Progenitor cell of endocrine pancreas (in vitro differentiated cells): ENCODE measurements at places on chromosomes 12 and 14.

- no peak for DNase-seq
Measured at GRCh38 chr12:132665794-132666193, 21.3 kb downstream of the POLE start.

- no peak for DNase-seq
Measured at GRCh38 chr12:28870839-28871440, 278.1 kb upstream of the FAR2 start.

GRCh38 chr12:113092607-113093408 lies 36.3 kb downstream of the DTX1 start:
- peak; percentile 34 for DNase-seq

DNA sequence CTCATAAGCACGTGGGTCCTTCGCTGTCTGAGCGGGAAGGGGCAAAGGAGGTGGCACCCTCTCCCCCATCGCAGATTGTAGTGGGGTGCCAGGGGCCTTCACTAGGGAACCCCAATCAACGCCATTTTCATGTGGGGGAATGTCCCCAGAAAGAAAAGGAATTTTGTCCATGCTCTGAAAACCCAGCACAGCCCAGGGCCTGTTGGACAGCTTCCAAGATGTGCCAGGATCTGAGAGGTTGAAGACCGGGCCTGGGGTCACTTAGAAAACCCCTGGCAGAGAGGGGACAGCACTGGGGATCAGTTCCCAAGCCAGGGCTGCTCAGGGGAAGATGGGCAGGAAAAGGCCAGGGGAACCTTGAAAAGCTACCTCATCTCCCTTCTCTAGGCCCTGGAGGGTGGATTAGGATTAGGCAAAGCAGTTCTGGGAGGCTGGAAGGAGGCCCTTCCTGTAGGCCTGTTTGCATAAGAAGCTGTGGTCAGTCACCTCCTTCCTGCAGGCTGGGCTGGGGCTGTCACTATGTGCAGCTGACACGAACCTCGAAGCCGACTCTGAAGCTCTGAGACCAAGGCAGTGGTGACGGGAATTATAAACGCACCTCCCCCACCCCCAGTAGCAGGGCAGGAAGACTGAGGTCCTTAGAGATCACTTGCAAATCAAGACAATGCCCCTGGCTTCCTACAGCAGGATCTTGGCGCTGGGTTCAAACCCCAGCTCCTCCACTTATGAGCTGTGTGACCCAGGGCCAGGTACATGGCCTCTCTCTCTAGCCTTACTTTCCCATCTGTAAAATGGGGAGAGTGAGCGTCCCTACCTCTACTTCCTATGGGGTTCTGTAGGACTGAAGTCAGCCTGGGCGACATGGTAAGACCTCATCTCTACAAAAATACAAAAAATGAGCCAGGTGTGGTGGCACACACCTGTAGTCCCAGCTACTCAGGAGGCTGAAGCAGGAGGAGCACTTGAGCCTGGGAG lies 29.0 kb downstream of the TESC start:
- DNase-seq = no peak

DNA sequence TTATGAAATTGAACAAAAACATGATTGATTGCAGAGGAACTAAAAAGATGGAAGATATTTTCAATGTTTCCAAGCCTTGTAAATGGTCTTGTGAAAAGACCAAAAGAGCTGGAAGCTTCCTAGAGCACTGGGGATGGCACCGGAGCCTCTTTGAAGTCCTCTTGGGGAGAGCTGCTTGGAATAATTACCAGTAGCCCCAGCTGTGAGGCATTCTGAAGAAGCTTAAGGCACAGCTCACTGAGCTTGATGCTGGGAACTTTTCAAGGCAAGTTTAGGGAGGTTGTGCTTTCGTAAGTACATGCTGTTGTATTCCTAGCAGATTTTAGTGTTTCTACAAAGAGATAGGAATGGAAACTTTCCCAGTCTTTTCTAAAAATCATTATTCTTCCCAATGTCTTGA lies 13.9 kb downstream of the PDZRN4 start:
- DNase-seq = no peak

GRCh38 chr14:55536204-55536708 lies 43.8 kb upstream of the KTN1 start:
- no peak for DNase-seq

DNA sequence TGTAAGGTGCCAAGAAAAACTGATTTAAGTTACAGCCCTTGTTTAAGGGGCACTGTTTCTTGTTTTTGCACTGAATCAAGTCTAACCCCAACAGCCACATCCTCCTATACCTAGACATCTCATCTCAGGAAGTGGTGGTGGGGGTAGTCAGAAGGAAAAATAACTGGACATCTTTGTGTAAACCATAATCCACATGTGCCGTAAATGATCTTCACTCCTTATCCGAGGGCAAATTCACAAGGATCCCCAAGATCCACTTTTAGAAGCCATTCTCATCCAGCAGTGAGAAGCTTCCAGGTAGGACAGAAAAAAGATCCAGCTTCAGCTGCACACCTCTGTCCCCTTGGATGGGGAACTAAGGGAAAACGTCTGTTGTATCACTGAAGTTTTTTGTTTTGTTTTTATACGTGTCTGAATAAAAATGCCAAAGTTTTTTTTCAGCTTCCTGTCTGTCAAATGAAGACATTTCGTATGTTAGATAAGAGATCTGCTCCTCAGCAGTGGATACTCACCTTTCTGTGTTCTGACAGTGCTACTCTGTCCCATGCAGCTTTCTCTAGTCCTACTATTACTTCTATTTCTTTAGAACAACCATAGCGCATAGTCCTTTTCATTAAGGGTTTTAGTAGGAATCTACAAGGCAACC lies 1.2 kb upstream of the PA2G4 start:
- no peak for DNase-seq

DNA sequence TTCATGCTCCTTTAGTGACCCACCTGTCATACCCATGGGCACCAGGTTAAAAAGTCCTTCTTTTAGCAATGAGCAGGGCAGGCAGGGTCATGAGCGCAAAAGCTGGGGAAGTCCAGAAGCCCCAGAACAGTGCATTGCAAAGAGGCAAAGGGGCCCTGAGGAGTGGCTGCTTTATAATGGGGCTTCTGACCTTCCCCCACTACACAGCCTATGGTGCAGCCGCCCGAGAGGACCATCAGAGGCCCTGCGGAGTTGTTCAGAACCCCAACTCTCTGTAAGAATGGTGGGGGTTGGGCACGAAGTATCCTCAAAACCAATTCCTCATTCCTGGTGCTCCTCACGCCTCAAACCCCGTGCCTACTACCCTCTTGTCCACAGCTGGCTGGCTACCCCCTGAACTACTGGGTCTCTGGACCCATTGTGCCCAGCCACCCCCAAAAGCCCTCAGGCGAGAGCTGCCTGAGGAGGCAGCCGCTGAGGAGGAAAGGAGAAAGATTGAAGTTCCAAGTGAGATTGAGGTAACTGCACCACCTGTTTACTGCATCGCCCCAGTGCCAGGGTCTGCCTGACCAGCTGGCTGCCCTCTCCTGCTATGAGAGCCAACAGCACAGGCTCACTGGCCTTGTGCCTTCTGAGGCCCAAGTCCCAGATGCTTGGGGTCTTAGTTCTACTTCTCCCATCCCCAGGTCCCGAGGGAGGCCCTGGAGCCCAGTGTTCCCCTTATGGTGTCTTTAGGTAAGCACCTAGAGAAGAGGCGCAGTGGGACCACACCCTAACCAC lies 6.7 kb downstream of the REC8 start:
- DNase-seq = no peak

DNA sequence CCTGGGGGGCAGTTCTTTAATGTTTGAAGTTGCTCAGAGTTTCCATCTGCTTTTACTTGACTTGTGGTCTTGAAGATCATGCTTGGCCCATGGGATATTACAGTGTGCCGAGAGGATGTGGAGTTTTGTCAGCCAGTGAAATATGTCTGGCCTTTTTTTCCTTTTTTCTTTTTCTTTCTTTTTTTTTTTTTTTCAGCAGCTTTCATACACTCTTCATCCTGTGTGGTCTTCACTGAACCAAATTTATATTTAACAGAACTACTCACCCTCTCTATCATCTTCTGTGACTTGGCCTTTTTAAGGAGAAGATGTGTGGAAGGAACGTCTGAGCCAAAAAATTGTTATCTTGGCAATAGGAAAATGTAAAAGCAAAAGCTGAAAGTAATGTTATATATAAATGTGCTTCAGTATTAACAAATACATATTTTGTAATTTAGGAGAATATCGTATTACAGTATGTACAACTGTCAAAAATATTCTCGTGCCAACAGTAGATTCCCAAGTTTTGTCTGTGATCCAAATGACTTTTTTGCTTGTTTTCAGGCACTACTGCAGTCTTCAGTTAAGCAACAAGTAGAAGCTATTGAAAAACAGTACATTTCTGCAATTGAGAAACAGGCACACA lies 200.6 kb downstream of the CCDC91 start:
- no peak for DNase-seq

GRCh38 chr12:88909510-88909909 lies 329.2 kb upstream of the KITLG start:
- DNase-seq = no peak

DNA sequence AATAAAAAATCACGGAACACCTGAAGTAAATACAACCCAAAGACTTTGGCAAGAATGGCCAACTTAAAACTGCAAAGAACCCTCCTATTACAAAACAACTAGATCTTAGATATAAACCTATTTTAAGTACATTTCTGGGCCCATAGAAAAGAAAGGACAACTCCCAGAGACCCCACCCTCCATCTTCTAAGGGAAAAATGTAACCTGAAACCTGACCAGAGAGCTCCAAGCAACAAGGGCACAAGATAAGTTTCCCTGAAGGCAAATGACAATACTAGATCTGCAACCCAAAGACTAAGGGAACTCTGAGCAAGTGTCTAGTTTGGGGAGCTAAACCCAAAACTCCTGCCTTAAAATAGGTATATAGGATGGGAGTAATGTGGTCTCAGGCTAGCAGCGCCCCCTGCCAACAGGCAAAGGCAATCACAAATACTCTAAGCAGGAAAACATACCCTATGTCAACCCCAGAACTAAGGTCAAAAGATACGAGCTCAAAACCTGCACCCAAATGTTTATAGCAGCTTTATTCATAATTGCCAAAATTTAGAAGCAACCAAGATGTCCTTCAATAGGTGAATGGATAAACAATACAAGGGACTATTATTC lies 218.9 kb downstream of the ITPR2 start:
- no peak for DNase-seq

DNA sequence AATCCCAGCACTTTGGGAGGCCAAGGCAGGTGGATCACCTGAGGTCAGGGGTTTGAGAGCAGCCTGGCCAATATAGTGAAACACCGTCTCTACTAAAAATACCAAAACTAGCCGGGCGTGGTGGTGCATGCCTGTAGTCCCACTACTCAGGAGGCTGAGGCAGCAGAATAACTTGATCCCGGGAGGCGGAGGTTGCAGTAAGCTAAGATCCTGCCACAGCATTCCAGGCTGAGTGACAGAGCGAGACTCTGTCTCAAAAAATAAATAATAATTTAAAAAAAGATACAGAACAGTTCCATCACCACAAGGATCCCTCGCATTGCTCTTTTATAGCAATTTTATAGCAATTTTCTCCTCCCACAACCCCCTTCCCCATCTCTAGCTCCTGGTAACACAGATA lies 4.7 kb upstream of the PDE1B start:
- no peak for DNase-seq

DNA sequence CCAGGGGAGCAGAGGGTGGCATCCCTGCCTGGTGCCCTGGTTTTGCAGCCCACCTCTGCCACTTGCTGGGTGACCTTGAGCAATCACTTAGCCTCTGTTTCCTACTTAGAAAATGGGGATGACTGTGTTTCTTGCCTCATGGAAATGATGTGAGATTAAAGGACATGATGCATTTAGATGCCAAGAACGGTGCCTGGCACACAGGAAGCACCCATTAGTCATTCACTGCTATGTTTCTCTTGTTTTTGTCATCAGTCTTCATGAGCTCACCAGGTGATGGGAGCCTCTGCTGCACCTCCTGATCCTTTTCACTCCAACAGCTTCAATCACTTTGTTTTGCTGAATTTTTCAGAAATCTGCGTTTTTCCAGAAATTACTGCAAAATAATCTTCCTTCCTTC lies 23.6 kb upstream of the ATF1 start:
- no peak for DNase-seq

GRCh38 chr12:54329759-54330158 lies 4.8 kb downstream of the COPZ1 start:
- no peak for DNase-seq

DNA sequence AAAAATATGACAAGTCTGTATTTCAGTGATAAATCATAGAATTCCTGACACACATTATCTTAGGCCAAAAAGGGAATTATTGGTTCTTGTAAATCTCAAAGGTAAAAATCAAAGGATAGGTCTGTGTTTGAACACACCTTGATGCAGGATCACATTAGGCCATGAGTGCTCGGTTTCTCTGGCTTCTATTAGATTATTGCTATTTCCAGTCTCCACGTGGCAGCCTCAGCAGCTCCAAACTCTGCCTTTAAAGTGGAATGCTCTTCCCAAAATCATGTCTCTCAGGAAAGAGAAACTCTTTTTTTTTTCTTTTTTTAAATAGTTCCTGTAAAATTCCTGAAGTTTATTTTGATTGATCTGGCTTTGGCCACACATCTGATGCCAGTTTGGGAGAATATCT lies 105.6 kb upstream of the FRMD6 start:
- no peak for DNase-seq

- DNase-seq = no peak
Measured at GRCh38 chr14:95327558-95328374, 8.1 kb upstream of the CLMN start.

DNA sequence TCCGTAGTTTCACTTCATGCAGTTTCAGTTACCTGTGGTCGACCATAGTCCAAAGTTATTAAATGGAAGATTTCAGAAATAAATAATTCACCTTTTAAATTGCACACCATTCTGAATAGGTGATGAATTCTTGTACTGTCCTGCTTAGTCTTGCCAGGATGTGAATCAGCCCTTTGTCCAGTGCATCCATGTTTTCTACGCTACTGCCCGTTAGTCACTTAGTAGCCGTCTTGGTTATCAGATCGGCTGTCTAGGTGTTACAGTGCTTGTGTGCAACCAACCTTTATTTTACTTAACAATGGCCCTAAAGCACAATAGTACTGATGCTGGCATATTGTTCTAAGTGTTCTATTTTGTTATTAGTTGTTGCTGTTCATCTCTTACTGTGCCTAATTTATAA lies 146.7 kb downstream of the ACSS3 start:
- no peak for DNase-seq

GRCh38 chr12:66036317-66036716 lies 94.2 kb downstream of the LLPH start:
- DNase-seq = no peak

DNA sequence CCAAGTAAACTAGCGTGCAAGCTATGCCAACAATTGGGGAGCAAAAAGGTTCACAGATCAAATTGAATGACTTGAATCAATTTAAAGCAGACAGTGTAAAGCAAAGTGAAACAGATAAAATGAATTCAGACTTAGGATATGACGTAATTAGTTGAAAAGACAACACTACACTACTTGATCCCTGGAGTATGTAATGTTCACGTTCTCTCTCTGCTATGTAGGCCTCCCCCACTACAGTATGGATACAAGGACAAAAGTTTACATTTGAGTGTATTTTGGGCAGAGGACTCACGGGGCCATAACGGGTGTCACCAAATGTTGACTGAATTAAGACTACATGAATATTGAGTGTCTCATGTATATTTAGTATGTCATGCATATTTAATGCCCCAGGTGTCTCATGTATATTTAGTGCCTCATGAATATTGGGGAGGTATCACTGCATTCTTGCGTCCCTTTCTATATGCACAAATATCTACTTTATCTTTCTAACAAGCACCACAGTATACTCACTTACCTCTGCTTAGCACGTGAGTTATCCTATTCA lies 44.5 kb downstream of the RERGL start:
- no peak for DNase-seq
